ENCODE measurements at places on chromosomes 2 and 18.

- DNase-seq = peak; percentile 94
Observed at GRCh38 chr2:142472382-142472781, 341.6 kb upstream of the LRP1B start.

GRCh38 chr18:37554399-37554787 lies 11.2 kb downstream of the CELF4 start:
- DNase-seq = no peak

DNA sequence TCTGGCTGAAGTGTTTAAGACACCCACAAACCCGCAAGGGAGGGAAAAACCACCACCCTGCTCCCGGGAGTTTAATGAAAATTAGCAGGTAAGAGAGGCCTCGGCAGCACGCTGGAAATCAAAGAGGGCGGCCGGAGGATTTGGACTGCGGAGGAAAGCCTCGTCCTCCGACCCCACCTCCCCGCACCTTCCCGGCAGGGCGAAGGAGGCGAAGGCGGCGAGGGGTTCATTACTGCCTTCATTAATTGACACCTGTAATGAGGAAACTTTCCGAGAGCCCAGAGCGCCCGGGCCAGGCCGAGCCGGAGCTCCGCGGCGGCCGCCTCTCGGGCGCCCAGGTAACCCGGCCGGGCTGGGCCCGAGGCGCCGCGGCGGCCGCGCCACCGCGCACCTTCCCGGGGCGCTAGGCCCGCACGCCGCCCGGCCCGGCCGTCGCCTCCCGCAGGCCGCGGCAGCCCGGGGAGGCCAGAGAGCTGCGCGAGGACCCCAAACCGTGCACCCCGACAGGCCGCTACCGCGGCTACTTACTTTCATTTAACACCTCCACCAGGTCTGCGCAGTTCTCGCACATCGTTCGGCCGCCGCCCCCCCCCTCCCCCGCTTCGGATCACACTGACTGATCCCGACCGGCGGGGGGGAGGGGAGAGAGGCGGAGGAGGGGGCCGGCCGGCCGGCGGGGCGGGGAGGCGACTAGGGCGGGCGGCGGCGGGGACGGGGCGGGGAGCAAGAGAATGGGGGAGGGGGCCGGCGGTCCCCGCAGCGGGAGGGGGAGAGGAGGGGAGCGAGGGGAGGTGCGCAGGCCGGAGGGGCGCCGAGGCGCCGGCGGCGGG lies 550 bp downstream of the USP34 start:
- DNase-seq = peak; percentile 59

DNA sequence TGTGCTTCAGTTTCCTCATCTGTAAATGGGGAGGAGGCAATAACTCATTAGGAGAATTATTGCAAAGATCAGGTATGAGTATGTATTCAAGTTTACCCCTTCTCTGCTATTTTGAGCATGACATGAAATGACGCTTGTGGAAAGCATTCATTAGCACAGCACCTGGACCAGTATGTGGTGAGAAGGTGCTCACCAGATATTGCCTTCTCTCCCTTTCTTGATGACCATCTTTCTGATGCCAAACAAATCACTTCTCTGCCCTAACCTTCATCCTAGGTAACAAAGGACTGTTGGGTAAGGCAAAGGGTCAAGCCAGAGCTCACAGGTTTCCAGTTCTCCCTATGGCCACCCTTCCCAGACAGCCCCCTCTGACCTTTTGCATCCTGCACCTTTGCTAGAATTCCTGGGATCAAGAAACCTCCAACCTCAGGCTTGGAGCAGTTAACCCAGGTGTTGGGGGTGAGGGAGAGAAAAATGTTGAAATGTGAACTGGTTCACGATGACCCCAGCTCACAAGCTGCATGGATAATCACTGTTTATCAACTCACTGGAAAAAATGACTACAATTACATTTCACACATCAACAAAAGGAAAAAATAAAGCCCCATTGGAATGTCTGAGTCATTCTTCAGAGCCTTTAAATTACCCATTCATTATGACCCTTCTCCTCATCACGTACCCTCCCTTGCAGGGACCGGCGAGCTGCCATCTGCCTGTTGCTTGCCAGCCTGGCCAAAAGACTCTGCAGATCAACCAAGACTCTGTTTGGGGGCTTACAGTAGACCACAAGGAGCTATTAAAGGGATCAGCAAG lies 41.6 kb downstream of the LBH start:
- no peak for DNase-seq

GRCh38 chr2:158113741-158114295 lies 12.1 kb downstream of the UPP2 start:
- no peak for DNase-seq

DNA sequence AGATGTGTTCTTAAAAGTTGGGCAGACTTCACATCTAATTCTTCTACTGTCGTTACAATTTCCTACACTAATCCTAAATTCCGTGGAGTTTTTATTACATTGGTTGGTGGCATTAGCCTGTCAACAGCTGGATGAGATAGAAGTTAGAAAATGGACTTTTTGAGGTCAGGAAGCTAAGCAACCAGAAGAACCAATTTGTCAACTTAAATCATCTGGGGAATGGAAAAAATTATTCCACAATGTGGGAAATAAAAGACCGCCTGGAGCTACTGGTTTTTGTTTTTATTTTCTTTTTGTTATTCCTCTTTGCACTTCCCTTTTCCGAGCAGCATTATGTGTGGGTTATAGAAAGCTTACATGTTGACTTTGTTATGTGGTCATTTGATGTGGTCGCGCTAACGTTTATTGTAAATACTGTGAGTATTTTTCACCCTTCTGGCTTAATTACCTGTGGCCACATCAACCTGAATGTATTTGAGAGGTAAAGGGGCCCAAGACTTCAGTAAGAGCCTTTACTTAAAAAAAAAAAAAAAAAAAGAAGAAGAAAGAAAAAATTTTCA lies 75.3 kb downstream of the PTPRM start:
- no peak for DNase-seq

DNA sequence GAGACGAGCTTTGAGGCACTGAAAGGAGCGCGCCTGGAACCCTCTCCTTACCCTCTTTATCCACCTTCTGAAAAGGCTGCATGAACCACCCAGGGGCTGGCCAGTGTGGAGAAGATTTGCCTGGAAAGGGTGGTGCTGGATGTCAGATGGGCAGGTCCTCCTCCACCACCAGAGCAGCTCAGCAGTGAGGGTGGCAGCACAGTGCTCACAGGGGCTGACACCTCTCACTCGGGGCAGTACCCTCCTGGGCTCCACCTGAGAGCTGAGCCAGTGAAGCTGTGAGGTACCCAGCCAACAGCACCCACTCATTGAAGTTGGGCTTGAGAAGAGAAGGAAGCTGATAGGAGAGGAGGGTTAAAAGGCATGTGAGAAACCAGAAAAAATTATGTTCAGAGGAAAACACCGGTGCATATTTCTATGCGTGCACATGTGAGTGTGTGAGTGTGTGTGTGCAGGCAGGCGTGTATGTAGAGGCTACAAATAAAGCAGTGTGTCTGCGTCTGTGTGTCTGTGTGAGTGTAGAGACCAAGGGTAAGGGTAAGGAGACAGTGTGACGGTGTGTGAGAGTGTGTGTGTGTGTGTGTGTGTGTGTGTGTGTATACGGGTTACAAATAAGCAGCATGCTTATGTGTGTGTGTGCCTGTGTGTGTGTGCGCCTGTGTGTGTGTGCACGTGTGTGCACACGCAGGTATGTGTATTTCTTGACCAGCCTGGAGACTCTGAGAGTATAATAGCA lies 40.7 kb downstream of the TEX44 start:
- no peak for DNase-seq

DNA sequence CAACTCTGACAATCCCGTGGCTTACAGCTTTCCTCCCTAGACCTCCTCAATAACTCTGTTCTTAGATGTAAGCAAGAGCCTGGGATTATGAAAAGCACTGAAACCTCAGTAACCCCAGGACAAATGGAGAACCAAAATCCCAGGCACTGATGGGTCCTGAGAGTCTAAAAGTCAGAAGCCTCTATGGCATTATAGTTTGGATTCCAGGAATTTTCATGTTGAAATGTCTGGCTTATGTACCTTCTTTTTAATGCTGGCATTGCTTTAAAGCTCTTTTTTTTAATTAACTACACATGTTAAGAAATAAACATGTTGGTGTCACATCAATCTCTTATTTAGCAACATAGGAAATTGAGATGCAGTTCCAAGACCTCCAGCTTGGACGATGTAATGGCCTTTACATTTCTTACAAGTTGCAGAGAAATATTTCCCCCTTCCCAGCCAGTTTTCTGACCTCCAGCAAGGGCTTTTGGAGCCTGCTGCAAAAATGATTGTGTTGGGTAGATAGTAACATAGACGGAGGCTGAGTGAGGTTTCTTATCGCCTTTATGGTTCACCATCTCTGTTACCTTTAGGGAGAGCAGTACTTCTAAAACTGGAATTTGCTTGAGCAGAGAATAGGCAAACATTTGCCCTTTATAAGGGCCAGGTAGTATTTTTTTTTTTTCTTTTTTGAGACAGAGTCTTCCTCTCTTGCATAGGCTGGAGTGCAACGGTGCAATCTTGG lies 84.8 kb upstream of the RASGRP3 start:
- DNase-seq = no peak

DNA sequence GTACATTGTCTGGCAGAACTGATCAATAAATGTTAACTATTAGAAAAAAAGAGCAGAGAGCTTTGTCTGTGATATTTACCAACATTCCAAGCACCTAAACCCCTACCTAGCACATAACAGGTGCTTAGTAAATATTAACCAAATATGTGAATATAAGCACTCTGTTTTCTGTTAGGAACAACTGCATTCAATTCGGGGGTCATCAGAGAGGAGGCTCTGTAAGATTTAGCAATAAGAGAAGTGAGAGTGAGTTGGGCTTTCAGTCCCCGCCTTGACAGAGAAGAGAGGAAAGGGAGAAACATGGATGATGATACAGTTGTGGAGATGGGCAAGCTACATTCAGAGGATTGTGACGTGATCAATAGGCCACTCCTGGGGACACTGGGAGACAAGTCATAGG lies 47.7 kb downstream of the MYOM1 start:
- DNase-seq = no peak

DNA sequence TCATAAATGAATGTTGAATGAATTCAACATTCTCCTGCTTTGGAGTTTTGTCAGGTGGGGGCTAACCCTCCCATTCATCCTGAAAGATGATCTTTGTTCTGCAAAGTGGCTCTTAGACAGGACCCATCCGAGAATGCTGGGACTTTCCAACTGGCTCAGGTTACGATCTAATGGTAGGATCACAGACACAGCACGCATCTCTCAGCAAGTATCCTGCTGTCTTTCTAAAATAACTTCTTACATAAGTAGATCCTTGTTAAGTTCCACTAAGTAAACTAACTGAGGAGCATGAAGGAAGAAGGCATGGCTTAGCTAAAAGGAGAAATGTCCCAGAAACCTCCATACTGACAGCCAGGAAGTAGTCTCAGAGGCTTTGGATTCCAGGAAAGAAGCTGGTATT lies 23.7 kb downstream of the CYP27A1 start:
- DNase-seq = no peak

GRCh38 chr2:48249631-48250473 lies 280.1 kb upstream of the STON1 start:
- peak; percentile 64 for DNase-seq

GRCh38 chr2:55161295-55162210 lies 70.5 kb downstream of the CLHC1 start:
- DNase-seq = no peak

DNA sequence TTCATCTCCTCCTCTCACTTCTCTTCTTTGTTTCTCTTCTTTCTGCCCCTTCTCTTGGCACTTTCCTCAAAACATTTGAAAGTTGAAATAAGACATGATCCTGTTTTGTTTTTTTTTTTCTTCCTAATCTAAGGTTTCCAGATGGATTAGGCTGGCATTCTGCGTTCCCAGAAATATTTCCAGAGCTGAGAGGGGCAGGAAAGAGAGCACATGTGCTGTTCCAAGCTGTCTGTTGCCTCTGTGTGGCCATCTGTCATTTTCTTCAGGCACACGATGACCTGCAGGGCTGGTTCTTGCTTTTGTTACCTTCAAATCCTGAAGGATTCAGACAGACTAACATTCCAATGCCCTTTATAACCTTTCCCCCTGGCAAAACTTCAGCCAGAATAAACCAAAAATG lies 142.9 kb downstream of the RNF144A start:
- DNase-seq = no peak

- DNase-seq = no peak
Observed at GRCh38 chr2:237613679-237614078, 13.7 kb upstream of the LRRFIP1 start.

DNA sequence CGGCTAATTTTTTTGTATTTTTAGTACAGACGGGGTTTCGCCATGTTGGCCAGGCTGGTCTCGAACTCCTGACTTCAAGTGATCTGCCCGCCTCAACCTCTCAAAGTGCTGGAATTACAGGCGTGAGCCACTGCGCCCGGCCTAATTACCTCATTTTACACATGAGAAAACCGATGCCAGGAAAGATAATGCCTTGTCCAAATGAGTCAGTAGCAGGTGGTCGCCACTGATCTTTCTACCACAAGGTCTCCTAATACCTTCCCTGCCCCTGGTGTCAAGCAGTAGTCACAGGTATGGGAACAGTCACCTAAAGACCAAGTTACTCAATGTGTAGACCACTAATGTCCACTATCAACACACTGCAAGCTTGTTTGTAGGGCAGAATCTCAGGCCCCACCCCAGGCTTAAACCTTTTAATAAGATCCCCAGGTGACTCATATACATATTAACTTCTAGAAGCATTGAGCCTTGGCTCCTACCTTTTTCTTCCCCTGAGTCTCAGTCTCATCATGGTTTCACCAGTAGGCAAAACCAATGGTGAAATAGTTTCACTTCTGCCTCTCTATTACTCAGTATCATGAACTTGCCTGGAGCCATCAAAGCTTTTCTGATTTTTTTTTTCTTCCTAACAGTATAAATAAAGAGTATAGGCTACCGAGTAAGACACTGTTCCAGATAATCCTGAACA lies 6.9 kb upstream of the EPB41L5 start:
- DNase-seq = no peak

- DNase-seq = no peak
Observed at GRCh38 chr2:46538393-46538792, 59.0 kb downstream of the TMEM247 start.

DNA sequence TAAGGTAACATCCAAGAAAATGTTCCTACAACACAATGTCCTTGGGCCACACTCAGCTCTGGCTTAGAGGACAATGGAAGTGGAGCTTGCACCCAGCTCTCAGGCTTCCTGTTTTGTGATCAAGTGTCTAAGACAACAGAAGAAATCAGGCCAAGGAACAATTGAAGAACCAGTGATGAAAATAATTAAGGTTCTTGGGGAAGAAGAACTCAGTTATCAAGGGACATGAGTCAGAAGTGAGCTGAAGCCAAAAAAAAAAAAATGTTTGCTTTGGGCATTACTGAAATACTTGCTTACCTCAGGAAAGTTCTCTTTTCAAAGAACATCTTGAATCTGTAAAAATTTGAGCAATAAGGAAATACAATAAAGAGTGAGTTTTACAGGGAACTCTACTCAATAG lies 299.0 kb downstream of the FBXO15 start:
- no peak for DNase-seq

Data from NCI-H446 treated with DMSO at 0.1 percent for 48 hours (cell line).